ENCODE measurements at places on chromosomes 6 and 20.

DNA sequence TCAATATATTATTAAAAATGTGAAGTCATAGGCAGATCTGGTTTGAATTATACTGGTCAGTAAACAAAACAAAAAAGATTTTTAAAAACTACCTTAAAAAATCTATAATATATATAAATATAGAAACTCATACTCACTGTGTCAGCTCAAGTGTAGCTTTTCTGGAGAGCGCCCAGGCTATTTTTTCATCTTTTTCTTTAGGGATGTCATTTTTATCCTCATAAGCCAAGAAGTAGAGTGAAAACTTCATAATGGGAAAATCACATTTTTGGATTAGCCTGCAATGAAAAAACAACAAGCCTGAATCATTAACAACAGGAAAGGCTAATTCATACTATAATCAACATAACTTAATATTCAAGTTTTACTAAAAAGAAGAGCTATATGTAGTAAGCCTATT is 18.7 kb downstream of the GLO1 start:
- DNase-seq, result no peak

- DNase-seq, result peak; percentile 11
These were observed 22.1 kb upstream of the SLC22A7 start for GRCh38 chr6:43275801-43276576.

- no peak for DNase-seq
These were observed 212.7 kb downstream of the TMEM242 start for GRCh38 chr6:157110607-157111006.

- DNase-seq, result no peak
These were observed 210.6 kb upstream of the RREB1 start for GRCh38 chr6:6897140-6897539.

GRCh38 chr6:69719602-69720193 is 77.1 kb downstream of the LMBRD1 start:
- no peak for DNase-seq

DNA sequence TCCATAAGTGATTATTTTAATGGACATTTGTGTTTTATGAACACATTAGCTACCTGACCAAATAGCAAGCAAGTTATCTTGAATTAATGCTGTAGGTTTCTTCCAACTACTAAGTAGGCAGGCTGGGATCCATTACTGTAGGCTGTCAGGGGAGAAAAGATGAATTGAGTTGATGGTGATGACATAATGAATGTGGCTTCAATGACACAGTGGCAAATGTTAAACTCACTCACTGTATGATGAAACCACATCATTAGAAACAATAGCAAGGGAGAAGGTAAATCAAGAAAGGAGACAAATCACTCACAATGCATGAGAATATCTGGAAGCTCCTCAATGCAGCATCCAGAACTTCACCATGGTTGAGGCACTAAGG is 529.7 kb upstream of the CITED2 start:
- no peak for DNase-seq

- DNase-seq, result no peak
These were observed 103.9 kb upstream of the SASH1 start for GRCh38 chr6:148238713-148239112.

DNA sequence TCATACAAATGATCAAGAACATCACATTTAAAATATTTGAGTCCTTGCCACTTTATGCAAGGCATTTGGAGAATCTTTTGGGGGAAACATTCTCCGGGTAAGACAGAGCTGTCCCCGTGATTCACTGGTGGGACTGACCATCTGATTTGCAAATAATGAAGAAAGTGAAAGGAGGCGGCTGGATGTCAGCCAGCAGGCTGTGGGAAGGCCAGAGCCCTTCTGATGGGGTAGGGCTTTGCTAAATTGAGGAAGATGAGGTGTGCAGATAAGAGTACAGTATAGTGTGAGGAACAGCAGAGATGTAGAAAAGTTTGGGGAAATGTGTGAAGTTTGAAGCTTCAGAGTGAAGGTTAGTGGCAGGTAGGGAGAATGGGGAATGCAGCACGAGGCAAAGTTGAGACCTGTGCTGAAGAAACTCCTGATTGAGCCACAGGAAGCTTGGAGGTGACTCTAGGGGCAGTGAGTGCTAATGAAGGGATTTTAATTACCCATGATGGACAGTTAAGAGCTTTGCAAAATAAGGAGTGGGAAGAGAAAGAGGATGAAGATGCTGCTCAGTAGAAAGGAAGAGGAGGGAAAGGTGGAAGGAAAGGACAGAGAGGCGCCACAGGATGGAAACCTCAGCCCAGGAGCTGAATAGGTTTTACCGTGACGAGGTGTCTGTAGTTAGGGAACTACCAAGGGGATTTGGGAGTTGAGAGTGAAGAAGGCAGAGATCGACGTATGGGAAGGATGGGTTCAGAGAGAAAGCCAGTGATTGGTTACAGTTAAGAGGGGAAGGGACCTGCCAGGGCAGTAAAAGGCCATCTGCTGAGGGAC is 68.7 kb downstream of the SNX9 start:
- no peak for DNase-seq

GRCh38 chr20:36400909-36401735 is 95.0 kb downstream of the DLGAP4 start:
- DNase-seq, result no peak

DNA sequence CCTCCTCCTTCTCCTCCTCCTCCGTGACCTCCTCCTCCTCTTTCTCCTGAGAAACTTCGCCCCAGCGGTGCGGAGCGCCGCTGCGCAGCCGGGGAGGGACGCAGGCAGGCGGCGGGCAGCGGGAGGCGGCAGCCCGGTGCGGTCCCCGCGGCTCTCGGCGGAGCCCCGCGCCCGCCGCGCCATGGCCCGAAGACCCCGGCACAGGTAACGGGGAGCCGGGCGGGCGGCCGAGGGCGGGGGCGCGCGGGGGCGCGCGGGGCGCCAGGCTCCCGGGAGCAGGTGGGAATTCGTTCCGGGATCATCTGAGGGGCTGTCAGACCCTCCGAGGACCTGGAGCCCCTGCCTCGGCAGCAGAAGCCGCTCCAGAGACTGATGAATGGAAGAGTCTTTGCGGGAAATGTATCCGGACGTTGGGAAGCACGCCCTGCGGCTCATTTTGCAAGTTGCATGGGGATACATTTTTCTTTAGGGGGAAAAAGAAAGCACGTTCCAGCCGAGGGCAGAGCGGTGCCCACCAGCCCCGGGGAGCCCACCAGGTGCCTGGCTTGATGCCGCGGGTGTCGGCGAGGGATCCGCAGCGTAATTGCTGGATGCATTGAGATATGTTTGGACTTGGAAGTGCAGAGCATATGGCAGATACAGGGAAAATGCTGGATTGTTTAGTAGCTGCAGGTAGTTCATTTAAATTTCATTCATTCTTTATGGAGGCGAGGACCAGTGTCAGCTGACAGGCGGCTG is 394 bp downstream of the MYB start:
- DNase-seq, result peak; percentile 41

DNA sequence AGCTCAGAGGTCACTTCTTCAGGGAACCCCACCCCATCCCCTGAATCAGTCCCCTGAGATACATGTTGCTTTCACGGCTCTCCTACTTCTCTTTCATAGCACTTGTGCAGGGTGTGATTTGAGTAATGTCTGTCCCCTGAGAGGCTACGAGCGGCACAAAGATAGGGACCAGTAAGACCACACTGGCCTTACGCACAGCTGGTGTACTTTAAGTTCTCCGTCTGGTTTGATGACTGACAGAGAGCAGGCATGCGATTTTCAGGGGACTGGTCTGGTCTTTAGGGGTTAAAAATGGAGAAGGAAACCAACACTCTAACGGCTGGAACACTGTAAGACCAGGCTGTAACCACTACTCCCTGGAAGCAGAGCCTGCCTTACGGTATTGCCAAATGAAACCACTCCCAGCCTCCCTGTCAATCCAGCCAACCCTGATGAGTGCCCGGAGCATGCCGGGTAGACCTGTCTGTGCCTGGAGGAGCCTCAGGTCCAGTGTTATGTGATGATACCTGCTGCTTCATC is 47.1 kb downstream of the ELMO2 start:
- no peak for DNase-seq

DNA sequence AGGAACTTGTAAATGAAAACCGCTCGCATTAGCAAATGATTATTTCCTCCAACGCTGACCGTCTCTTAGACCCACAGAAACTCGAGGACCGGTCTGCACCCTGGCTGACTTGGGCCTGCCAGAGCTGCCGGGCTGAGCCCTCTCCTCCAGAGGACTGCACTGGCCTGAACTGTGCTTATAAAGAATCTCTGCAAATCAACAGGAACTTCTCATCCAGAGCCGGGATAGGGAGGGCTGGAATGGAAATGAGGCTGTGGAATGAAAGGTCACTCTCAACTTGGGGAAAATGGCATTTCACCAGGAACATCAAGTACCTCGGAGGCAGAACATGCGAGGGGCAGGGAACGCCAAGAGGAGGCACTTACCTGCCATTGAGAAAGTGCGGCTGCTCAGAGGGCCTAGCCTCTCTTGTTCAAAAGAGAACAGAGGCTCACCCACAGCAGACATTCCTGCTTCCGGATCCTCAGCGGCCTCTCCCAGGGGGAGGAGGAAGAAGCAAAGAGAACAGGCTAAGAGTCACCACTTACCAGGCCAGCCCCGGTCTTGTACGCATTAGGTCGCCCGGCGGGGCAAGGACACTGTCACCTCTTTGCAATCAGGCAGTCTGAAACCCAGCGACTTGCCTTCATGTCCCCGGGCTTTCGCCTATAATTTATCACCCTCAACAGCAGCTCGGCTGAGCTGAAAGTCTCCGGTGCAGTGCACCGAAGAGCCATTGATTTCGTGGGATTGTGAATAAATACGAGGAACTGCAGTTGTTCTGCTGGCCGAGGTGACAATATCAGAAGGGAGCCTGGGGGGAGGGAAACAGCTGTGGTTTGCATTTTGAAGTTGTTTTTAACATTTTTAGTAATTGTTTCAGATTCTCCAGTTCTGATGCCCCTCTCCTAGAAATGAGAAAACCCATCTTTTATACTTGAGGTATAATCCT is 37.6 kb downstream of the ZMYND8 start:
- DNase-seq, result no peak

GRCh38 chr20:12199703-12200102 is 282.0 kb downstream of the BTBD3 start:
- no peak for DNase-seq

GRCh38 chr20:10511509-10512251 is 76.6 kb downstream of the SLX4IP start:
- DNase-seq, result no peak

GRCh38 chr20:9506280-9506821 is 8.0 kb upstream of the LAMP5 start:
- DNase-seq, result no peak

DNA sequence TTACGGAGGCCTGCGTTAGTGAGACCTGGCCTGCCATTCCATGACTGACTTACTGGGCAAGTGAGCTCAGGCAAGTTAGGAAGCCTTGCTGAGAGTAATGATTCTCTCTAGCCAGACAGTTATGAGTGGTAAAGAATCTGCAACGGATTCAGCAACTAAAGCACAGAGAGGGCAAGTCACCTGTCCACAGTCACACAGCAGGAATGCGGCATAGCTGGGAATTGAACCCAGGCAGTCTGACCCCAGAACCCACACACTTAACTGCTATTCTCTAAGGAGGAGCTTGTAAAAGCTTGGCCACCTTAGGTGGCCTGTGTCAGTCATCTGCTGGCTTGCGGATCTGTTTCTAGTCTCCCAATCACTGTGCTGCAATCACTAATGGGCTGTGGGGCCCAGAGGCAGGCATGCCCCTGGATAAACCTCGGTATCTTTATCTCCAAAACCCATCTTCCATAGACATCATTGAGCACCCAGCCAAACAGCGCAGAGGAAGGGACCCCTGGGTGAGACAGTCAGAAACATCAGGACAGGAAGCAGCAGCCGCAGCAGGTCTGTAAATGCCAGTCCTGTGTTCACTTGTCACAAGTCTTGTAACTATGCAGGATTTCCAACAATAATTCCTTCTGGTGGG is 215.9 kb upstream of the KCNG1 start:
- DNase-seq, result no peak

DNA sequence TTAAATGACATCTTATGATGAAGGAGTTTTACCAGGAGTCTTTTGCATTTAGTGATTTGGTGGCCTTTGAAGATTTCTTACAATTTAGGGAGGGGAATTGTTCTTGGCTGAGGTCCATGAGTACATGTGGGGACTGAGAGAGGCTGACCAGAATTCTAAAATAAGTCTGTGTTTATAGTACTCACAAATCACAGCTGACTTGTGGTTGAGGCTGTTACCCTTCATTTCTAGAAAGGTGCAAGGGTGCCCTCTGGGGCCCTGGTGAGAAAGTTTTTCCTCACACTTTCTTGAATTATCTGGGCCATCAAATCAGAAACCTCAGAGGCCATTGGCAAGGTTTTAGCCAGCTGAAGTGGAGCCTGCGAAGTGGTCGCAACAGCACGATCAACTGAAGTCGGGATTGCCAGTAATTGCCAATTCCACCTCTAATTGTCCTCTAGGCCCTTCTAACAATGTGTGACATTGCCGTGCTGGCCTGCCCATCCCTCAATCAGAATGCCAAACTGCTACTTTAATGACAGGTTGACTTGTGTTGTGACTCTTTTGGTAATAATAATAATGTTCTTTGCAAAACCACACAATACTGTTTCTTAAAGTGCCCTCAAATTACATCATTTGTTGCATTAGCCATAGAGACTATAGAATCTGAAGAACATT is 221.6 kb downstream of the OGFRL1 start:
- DNase-seq, result no peak

DNA sequence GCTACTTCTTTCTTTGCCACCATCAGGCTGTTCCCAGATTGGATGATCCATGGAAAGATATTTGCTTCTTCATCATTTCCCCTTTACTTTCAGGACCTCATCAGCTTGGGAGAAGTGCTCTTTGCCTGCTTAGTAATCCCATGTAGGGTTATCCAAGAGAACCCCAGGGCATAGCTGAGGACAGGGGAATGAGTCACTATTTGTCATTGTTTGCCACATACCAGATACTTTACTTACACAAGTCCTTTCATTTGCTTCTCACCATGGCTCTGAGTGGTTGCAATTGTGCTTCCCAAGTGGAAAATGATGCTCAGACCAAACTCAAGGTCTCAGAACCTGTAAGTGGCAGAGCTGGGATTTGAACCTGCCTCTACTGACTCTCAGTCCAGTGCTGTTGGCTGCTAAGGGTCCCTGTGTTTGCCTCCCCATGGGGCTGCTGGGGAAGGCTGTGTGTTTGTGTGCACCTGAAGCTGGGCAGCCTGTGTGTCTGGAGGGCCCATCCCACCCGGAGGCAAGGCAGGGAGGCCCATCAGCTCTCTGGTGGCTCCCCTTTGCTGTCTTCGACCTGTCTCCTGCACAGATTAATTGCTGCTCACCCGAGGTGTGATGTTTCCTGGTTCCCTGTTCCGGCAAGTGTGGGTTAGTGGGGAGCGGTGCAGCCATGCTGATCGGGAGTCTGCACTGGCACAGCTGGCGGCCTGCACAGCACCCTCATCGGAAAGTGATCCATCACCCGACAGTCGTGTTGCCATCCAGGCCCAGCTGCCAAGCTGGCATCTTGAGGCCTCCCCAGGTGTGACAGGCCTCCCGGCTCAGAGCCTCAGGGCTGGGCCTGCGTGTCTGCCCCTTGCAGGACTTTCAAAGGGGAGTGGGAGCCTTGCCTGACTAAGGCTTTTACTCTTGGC is 228.8 kb downstream of the DHX35 start:
- DNase-seq, result no peak

- DNase-seq, result no peak
These were observed 163.2 kb downstream of the AIG1 start for GRCh38 chr6:143223895-143224294.

- DNase-seq, result no peak
These were observed 7.0 kb downstream of the MICAL1 start for GRCh38 chr6:109448615-109449014.

Measured in stimulated activated naive CD4-positive, alpha-beta T cell (primary cell).